NCI-H345 (cell line): ENCODE measurements at places on chromosomes 1 and 21.

GRCh38 chr1:84479998-84480397 lies 932 bp downstream of the RPF1 start:
- no peak for DNase-seq

- no peak for DNase-seq
Observed at GRCh38 chr21:14616380-14617039, 70.4 kb upstream of the SAMSN1 start.

GRCh38 chr21:44778499-44778911 lies 23.1 kb downstream of the UBE2G2 start:
- no peak for DNase-seq

DNA sequence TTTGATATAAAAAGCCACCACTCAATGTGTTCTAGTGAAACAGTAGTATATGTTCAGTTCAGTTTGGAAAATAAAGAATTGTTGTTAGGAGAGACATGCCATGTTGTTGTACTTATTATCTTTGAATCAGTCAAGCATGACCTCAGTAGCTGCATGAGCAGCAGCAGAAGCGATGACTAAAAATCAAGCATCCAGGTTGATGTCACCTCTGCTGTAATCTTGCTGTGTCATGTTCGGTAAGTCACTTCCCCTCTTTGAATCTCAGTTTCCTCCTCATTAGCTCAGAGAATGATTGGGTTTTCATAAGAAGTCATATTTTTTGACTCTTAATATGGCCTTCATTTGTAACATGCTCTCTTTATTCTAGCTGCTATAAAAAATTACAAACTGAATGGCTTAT lies 428.4 kb upstream of the B3GALT2 start:
- DNase-seq: no peak

DNA sequence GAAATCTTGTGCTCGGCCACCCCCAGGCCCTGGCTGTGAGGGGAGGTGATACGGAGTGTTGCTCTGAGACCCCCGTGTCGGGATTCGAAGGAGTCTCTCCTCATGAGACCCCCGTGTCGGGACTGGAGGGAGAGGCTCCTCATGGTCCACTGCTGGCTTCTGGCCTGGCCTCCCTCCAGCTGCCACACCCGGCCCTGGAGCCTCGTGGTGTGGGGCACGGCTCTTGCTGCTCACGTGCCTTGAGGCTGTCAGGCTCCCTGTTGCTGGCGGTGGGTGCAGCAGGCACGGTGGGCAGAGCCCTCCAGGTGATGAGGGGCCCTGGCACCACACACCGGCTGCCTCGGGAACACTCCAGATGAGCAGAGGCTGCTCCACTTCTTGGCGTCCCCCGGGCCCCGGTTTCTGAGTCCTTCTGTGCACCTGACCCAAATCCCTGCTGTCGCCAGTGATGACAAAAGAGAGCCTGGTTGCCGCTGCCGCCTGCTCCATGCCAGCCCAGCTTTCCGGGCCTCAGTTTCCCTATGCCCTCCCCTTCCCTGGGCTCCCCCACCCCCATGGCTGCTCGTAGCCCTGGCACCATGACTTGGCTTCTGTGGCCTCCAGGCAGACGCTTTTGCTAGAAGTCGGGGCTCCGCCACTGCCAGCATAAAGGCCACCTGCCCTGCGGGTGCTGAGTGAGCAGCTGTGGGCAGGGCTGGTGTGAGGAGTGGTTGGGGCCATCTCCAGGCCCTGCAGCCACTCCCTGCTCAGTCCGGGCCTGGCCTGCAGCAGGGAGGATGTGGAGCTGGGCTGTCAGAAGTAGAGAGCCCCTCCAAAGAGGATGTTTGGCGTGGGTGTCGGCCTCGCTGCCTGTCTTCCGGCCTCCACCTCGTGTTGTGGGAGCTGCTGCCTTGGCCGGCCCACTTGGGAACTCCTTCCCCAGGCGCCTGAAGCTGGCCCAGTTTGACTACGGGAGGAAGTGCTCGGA lies 11.8 kb downstream of the TMEM240 start:
- no peak for DNase-seq

DNA sequence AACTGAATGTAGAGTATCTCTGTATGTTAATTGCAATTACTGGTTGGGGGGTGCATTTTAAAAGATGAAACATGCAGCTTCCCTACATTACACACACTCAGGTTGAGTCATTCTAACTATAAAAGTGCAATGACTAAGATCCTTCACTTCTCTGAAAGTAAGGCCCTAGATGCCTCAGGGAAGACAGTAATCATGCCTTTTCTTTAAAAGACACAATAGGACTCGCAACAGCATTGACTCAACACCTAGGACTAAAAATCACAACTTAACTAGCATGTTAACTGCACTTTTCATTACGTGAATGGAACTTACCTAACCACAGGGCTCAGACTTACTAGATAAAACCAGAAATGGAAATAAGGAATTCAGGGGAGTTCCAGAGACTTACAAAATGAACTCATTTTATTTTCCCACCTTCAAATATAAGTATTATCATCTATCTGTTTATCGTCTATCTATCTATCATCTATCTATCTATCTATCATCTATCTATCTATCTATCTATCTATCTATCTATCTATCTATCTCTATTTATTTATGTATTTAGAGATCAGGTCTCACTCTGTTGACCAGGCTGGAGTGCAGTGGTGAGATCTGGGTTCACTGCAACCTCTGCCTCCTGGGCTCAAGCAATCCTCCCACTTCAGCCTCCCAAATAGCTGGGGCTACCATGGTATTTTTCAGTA lies 47.8 kb downstream of the CHML start:
- no peak for DNase-seq

GRCh38 chr1:67560580-67561255 lies 124.3 kb upstream of the GADD45A start:
- DNase-seq: no peak

DNA sequence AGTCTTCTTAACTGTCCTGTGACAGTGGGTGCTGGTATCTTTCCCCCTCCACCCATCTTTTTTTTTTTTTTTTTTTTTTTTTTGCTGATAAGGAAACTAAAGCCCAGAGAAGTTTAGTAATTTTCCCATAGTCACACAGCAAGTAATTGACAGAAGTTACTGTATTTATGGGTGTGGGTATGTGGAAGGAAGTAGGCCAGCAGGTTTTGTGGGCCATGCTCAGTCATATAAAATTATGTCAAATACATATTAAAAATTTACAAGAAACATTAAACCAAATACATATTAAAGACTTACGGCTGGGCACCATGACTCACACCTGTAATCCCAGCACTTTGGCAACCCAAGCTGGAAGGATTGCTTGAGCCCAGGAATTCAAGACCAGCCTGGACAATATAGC lies 51.5 kb downstream of the KAZN start:
- no peak for DNase-seq

DNA sequence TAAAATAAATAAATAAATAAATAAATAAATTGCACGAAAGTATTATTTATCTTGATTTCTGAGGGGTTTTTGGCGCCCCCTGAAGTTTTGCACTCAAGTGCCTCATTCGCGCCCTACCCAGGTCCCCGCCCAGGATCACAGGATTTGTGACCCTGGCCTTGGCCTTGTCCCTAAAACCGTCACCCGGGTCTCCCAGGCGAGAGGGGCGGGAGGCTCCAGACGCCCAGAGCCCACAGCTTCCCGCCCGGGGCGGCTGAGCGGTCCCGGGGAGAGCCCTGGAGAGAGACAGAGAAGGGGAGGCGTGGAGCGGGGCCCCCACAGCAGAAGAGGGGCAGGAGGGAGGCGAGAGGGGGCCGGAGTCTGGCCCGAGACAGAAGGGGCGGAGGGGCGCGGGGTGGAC lies 91.8 kb upstream of the CASZ1 start:
- DNase-seq: no peak

- DNase-seq: peak; percentile 7
Observed at GRCh38 chr1:181135437-181135731, 46.9 kb downstream of the IER5 start.

DNA sequence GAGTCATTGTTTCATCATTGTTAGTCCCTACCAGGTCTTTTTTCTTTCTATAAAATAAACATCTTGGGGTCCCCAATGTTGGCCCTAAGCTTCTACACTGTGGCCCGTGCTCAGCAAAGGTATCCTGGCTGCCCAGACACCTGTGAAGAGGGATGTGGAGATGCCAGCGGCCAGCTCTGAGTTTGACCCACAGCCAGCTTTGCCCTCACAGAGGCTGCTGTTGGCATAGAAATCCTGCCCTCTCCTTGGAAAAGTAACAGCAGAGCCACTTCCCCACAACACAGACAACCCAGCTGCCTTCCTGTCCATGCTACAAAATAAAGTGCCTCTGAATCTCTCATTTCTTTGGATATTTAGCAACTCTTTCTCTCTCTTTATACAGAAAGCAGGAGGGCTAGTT lies 6.0 kb downstream of the TRIM62 start:
- no peak for DNase-seq

GRCh38 chr1:191320062-191320461 lies 838.2 kb upstream of the RGS18 start:
- peak; percentile 49 for DNase-seq

GRCh38 chr1:230818367-230818766 lies 50.0 kb downstream of the C1orf198 start:
- DNase-seq: no peak

DNA sequence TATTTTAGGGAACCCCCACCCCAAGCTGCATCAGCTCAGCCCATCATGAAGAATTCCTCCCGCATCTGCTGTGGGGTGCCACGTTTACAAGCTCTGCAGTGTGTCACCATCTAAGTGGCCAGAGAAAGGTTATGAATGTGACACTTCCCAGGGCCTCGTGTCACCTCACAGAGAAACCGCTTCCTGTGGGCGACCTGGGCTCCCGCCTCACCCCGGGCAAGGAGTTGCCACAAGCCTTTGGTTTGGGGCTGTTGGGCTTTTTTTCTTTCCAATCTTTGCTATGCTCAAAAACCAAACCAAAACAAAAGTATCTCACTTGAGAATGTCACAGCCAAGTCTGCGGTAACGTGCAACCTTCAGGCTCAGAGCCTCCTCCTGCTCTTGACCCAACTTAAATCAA lies 82.1 kb upstream of the ARHGEF16 start:
- no peak for DNase-seq

- DNase-seq: no peak
Observed at GRCh38 chr21:37219761-37220432, 47.2 kb downstream of the VPS26C start.

DNA sequence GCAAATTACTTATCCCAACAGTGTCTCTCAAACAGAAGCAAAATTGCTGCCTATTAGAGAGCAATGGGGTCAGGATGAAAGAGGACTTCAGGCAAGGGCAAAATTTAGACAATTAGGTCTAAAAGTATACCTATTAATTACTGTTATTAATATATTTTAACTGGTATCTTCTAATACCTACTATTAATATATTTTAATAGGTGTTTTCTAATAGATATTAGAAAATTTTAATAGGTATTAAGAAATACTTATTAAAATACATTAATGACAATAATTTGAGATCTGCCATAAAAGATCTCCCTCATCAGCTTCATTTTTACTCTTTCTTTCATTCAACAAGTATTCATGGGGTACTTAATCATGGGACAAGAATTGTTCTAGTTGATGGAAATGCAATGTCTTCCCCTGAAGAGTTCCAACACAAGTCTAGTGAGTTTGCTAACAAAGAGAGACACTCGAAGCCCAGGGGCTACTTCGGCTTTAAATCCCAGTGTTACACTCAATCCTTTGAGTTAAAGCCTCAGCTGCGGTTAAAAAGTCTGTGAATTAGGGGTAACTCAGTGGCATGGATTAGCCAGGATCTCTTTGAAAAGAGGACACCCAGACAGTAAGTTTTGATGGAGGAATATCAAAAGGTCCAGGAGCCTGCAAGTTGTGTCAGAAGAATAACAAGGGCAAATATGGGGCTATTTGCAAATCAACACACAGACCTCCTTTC lies 44.1 kb downstream of the STYXL2 start:
- no peak for DNase-seq

- peak; percentile 27 for DNase-seq
Observed at GRCh38 chr1:18955441-18956192, 859 bp downstream of the IFFO2 start.

DNA sequence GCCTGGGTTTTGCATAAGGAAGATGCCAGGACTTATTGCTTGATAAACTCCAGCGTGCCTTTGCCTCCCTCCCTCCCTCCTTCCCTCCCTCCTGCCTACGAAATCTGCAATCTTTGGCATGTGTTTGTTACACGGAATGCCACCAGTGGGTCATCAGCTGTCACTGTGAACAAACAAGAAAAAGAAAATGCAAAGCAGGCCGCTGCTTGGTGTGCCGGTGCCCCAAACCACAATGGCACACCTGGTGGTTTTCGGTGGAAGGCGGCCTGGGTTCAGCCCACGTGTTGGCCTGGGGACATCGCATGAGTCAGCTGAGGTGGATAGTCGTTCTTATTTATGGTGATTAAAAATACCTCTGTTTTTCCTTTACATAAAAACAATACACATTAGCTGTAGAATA lies 16.3 kb upstream of the IFNLR1 start:
- DNase-seq: no peak

DNA sequence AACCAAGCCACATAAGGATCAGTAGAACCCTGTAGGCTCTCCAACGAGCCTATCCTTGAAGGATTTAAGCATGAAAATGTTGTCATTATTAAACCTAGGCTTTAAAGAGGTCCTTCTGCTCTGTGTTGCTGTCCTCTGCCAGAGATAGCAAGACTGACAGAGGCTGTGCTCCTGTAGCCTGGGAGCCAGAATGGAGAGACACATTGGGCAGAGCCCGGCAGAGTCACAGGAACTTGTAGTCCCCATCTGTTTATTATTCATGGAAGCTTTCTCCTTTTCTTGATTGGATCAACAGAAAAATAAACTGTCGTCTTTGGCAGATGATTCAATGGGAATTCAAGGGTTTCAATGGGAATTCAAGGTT lies 19.2 kb upstream of the SLAMF1 start:
- DNase-seq: no peak

DNA sequence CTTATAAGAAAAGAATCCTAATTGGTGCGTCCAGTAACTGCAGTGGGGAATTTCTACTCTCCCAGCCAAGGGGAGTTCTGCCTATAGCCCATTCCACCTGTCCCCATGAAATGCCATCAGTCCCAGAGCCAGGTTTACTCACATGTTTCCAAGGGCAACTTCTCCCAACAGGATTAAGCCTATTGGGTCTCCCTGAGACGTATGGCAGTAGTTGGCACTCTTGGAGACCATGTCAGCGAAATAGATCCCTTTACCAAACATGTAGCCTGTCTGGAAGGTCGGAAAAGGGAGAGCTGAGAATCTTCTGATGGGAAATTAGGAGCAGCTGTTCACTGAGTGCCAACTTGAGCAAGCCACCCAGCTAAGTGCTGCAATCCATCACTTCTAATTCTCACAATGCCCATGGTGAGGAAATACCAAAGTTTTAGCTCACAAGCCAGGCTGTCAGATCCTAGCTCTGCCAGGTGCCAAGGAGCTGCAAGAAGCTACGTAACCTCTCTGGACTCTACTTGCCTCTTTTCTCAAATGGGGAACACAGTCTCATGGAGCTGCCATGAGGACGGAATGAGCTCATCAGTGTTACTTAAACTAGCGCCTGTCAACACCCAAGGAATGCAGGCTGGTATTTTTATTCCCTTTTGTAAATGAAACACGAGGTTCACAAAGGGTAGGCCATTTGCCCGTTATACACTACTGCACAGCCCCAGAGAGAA lies 43.9 kb downstream of the PARP1 start:
- DNase-seq: no peak
